CD4-positive, CD25-positive, alpha-beta regulatory T cell (primary cell): ENCODE measurements at places on chromosomes 3 and 15. TPM values are rescaled to one million over a fixed set of nuclear protein-coding genes. Genes with fewer than 3 reads are reported as not detected.

GRCh38 chr3:128554100-128554464, 61.1 kb upstream of the GATA2 start:
- no peak overlapping the region for H3K4me3 ChIP-seq
- DNase-seq, result no peak
- H3K27ac ChIP-seq, result no peak overlapping the region
- H3K27me3 ChIP-seq, result peaks cover 9% of the 10 kb centered on the region
- no peaks in the 10 kb centered on the region for H3K4me1 ChIP-seq
- H3K36me3 ChIP-seq, result no peaks in the 10 kb centered on the region

- no peak for DNase-seq
- no peak overlapping the region for H3K27ac ChIP-seq
- H3K27me3 ChIP-seq, result peaks cover 7% of the 10 kb centered on the region
- H3K4me3 ChIP-seq, result no peak overlapping the region
- no peaks in the 10 kb centered on the region for H3K4me1 ChIP-seq
Measured at GRCh38 chr15:59364248-59364647, 8.4 kb downstream of the MYO1E start.

GRCh38 chr15:69529961-69530633, 77.5 kb downstream of the RPLP1 start:
- no peak for DNase-seq
- H3K4me3 ChIP-seq, result no peak overlapping the region
- no peaks in the 10 kb centered on the region for H3K36me3 ChIP-seq
- no peaks in the 10 kb centered on the region for H3K27me3 ChIP-seq

DNA sequence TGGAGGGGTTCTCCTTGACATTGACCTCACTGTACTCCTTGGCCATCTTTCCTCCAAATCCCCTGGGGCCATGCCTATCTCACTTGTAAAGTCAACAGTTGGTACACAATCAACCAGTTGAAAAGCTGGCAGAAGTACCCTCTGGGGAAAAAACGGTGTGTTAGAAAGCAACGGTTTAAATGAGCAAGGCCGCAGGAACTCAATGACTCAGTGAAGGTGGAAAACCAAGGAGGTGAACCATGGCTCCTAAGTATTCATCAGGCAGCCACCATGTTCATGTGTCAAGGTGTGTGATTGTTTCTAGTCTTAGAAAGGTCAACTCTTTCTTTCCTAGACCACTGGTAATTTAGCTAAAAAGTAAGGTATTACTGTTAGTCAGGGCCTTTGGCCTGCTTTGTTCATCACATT, 130.9 kb upstream of the SATB1 start:
- no peaks in the 10 kb centered on the region for H3K27me3 ChIP-seq
- no peak overlapping the region for H3K27ac ChIP-seq
- DNase-seq, result no peak
- H3K4me3 ChIP-seq, result no peak overlapping the region

DNA sequence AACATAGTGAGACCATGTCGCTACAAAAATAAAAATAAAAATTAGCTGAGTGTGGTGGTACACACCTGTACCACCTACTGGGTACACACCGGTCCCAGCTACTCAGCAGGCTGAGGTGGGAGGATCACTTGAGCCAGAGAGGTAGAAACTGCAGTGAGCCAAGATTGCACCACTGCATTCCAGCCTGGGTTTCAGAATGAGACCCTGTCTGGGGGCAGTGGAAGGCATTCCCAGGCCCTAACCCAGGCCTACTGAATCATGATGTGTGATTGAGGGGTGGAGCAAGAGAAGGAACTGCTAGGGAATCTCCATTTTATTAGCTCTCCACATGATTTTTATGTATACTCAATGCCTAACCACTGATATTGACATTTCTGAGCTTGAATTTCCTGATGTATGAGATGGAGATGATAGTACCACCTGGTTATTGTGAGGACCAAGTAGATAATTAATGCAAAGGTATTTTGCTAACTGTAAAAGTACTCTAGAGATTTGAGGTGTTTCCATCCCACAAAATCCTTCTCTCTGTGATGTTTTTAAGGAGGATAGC, 169.5 kb upstream of the UMPS start:
- H3K36me3 ChIP-seq, result no peaks in the 10 kb centered on the region
- no peaks in the 10 kb centered on the region for H3K4me1 ChIP-seq
- no peak overlapping the region for H3K27ac ChIP-seq
- DNase-seq, result no peak

GRCh38 chr15:78603467-78603866, 17.3 kb downstream of the CHRNA3 start:
- H3K4me3 ChIP-seq, result no peak overlapping the region
- DNase-seq, result no peak
- H3K36me3 ChIP-seq, result no peaks in the 10 kb centered on the region

DNA sequence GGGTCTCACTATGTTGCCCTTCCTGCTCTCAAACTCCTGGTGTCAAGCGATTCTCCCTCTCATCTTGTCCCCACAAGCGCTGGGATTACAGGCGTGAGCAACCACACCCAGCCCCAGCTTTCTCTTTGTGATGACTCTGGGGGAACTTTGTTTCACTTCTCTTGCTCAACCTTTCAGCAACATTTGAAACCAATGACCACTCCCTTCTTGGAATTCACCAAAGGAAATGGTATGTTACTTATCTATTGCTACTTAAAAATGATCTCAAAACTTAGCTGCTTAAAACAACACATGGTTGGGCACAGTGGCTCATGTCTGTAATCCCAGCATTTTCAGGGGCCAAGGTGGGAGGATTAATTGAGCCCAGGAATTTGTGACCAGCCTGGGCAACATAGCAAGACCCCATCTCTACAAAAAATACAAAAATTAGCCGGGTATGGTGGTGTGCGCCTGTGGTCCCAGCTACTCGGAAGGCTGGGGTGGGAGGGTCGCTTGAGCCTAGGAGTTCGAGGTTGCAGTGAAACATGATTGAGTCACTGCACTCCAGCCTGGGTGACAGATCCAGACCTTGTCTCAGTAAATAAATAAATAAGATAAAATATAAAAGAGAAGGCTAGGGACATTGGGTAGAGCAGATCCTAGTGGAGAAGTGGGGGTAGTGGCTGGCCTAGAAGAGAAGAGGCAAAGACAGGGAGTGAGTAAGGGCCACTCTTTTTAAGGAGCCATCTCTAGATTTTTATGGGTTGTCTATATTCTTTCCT, 10.3 kb upstream of the COPG1 start:
- no peaks in the 10 kb centered on the region for H3K27me3 ChIP-seq
- H3K4me3 ChIP-seq, result no peak overlapping the region
- no peak overlapping the region for H3K27ac ChIP-seq
- peaks cover 5% of the 10 kb centered on the region for H3K4me1 ChIP-seq

DNA sequence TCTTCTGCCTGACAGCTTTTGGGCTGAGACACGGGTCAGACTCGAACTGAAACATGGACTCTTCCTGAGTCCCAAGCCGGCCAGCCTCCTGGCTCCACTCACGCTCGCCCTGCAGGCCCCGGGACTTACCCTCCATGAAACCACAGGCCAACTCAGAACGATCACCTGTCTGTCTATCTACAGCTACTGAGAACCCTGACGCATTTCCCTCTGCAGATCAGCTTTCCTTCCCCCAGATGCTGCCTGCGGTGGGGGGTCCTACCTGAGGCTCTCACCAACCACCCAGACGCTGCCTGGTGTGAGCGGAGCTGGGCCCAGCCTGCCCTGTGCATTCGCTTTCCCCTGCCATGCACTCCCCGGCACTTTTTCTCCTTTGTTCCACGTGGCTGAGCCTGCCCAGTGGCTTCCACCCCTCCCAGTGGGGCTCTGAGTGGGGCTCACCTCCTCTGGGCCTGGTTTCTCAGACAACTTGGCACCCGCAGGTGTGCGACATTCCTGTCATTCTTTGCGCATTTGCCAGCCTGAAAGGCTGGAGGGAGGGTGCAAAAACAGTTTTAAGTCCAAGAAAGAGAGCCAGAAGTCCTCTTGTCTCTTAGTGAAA, 60.2 kb downstream of the PLXNA1 start:
- no peak overlapping the region for H3K27ac ChIP-seq
- no peaks in the 10 kb centered on the region for H3K36me3 ChIP-seq
- H3K4me1 ChIP-seq, result no peaks in the 10 kb centered on the region
- H3K4me3 ChIP-seq, result no peak overlapping the region

DNA sequence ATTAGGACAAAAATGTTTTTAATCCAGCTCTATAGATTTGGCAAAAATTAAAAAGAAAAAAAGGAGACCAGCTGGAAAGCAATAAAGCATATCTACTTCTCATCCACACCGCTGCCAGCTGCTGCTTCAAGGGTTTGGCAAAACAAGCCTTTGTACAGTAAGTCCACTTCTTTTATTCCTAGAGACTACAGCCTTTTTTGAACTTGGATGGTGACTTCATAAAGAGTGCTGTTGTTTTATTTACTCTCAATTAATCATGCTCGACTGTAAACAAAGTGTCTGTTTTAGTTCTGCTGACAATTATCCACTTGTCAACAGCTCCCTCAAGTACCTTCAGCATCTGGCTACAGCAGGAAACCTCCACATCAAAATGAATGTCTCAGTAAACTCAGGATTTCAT, 12.3 kb upstream of the FOXB1 start:
- no peak for DNase-seq
- no peak overlapping the region for H3K4me3 ChIP-seq
- peaks cover 30% of the 10 kb centered on the region for H3K4me1 ChIP-seq
- H3K36me3 ChIP-seq, result no peaks in the 10 kb centered on the region
- H3K27me3 ChIP-seq, result peaks cover 65% of the 10 kb centered on the region
- no peak overlapping the region for H3K27ac ChIP-seq

- peaks cover 77% of the 10 kb centered on the region for H3K36me3 ChIP-seq
- peaks cover 32% of the 10 kb centered on the region for H3K4me1 ChIP-seq
- no peaks in the 10 kb centered on the region for H3K27me3 ChIP-seq
- H3K4me3 ChIP-seq, result no peak overlapping the region
- H3K27ac ChIP-seq, result no peak overlapping the region
Measured at GRCh38 chr3:42640771-42641370, 12.6 kb upstream of the ZBTB47 start.

- no peak overlapping the region for H3K27ac ChIP-seq
- H3K4me3 ChIP-seq, result no peak overlapping the region
- H3K36me3 ChIP-seq, result no peaks in the 10 kb centered on the region
- no peaks in the 10 kb centered on the region for H3K27me3 ChIP-seq
- H3K4me1 ChIP-seq, result no peaks in the 10 kb centered on the region
Measured at GRCh38 chr3:139309880-139310279, 33.9 kb upstream of the MRPS22 start.

DNA sequence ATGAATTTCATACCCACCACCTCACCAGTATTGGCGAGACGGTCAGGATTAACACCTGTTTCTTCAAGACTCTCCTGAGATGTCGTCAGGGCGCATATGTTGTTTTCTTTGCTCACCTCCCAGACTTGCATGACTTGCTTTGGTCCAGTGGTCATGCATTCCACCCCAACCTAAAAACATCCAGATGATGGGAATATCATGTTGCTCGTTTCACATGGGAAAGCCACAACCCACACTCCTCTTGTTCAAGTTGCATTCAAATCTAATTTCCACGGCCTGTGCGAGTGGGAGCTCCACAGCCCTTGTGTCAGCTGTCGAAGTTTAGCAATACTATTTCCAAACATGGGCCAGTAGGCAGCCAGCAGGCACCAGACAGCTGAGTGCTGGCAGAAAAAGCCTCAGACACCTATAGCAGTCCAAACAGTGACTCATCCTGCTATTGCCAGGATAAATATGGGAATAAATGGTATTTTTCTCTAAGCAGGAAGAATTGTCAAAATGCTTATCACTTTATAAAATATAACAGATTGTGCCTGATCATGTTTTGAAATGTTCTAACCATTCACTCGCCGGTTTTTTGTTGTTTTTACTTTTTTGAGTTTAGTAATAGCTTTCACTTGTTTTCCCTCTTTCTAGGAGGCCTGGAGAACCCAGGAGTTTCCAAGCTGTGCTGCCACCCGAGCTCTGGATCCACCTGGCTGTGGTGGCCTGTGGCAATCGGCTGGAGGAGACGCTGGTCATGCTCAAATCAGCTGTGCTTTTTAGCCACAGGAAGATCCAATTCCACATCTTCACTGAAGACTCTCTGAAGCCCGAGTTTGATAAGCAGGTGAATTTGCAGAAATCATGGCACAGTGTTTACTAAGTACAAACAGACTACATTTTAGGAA, 20.1 kb downstream of the GXYLT2 start:
- H3K4me1 ChIP-seq, result no peaks in the 10 kb centered on the region
- H3K27ac ChIP-seq, result no peak overlapping the region
- DNase-seq, result no peak
- no peak overlapping the region for H3K4me3 ChIP-seq

- H3K4me1 ChIP-seq, result no peaks in the 10 kb centered on the region
- no peaks in the 10 kb centered on the region for H3K36me3 ChIP-seq
- peaks cover 3% of the 10 kb centered on the region for H3K27me3 ChIP-seq
- no peak overlapping the region for H3K27ac ChIP-seq
- H3K4me3 ChIP-seq, result no peak overlapping the region
Measured at GRCh38 chr3:106371971-106372805, 503.4 kb upstream of the CBLB start.

The HTR3C gene
- polyA plus RNA-seq, result not detected

The PYGO1 gene
- polyA plus RNA-seq, result not detected

The RASGRF1 gene
- polyA plus RNA-seq, result not detected

The C3orf20 gene
- polyA plus RNA-seq, result not detected

The C3orf62 gene
- 0.79 TPM for polyA plus RNA-seq
